ENCODE measurements at places on chromosomes 16 and 17.

DNA sequence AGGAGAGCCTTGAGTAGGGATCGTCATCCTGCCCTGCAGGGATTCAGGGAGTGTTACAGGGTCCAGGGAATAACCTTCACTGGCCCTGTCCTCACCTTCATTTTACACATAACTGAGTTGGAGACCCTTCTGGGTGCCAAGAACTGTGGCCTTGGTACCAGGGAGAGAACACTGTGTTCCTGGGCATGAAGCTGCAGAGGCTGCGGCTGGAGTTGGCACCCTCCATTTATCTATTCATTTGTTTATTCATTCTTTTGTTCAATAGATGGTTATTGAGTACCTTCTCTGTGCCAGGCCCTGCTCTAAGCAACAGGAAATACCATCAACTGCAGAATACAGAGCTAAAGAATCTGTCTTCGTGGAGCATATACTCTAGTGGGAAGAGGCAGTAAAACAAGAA lies 6.7 kb downstream of the ABCC3 start:
- no peak for DNase-seq

DNA sequence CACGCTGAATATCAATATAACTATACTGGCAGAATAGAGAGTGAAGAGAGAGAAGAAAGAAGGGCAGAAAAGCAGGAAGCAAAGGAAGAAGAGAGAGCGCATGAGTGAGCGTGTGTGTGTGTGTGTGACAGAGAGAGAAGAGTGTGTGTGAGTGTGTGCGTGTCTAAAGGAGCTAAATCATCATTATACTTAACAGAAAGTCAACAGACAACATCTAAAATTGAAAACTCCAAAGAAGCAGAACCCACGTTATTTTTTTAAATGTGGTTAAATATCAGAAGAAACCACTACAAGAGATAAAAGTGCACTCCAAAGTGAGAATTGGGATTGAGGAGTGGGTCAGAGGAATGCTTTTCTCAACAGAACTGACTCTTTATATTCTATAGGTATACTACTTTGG lies 77.2 kb downstream of the BRIP1 start:
- no peak for DNase-seq

- no peak for DNase-seq
Observed at GRCh38 chr17:48558057-48558830, 13.3 kb upstream of the HOXB2 start.

GRCh38 chr16:23944381-23944780 lies 108.6 kb downstream of the PRKCB start:
- no peak for DNase-seq

DNA sequence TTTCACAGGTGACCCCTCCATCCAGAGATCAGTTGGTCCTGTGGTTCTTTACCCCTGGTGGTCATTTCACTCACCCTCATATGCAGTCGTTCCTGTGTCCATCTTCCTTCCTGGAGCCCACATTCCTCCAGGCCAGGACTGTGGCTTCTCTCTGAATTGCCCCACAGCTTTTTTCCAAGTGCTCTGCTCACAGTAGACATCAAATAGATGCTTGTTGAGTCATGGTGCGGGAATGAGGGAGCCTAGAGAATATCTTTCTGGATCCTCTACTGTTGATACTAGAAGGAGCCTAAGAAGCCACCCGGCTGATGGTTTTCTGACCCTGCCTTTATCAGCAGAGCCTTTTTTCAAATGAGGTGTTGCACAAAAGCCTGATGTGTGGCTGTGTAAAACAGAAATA lies 10.4 kb downstream of the USB1 start:
- DNase-seq = peak; percentile 78

DNA sequence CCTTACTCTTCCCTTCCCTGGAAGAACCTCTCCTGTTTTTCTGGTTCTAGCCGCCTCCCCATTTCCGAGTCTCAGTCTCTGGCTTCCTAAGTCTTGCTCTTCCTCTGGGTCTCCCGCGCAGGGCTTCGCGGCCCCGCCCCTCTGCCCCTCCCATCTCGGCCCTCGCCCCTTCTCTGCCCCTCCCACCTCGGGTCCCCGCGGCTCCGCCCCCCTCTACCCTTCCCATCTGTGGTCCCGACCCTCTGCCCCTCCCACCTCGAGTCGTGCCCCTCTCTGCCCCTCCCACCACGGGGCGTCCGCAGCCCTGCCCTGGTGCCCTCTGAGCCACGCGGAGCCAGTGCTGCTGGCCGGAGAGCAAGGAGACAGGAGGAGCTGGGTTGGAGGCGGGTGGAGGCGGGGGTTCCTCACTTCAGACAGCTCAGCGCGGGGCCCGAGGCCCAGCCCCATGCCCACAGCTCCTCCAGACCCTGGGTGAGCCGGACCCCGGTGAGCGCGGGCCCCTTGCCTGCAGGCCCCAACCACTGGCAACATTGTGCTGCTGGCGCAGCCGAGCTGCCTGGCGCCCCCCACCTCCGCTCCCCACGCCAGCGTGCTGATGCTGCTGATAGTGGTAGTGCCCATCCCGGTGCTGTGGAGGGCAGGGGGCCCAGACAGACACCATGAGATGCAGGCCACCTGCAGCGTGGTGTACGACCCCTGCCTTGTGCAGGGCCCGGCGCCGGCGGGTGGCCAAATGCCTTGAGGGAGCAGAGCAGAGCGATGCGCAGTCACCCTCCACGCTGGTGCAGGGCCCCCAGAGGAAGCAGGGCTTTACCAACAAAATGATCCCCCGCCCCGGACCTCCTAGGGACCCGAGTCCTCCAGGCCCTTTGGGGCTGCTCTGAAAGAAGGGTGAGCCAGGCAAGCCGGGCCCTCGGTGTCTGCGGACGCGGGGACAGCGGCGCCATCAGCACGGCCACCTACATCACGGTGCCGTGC lies 2115.3 kb downstream of the TP53TG3F start:
- no peak for DNase-seq

Measured in choroid plexus epithelial cell (primary cell).